ENCODE measurements at places on chromosomes 12 and 14.

DNA sequence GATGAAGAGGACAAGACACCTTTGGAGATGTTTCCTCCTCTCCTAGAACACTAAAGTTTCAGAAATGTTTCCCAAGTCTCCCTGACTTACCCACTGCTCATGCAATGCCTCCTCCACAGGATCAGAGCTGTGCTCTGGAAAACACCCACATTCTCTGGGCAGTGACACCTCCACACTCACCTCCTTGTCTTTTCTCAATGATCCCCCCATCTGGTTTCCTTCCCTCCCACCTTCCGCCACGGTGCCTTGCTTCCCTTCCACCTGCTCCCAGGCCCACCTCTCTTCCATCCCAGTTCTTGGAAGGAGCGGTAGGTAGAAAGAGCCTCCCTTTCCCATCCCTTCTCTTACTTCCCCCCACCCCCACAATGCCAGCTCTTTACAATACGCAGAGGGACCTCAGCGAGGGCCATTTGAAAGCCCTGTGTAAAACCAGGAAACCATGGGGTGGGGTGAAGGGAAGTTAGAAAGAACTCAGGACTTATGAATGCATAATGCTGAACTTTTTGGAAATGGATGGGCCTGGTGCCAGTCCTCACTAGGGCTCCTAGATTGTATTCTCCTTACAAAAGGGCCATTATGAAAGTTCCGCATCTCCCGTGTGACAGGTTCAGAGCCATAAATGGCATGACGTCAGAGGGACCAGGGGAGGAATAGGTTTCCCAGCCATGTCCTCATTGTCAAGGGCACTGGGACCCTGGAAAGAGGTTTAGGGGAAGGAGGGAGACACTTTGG, 12.8 kb downstream of the FBLN5 start:
- no peak for DNase-seq

DNA sequence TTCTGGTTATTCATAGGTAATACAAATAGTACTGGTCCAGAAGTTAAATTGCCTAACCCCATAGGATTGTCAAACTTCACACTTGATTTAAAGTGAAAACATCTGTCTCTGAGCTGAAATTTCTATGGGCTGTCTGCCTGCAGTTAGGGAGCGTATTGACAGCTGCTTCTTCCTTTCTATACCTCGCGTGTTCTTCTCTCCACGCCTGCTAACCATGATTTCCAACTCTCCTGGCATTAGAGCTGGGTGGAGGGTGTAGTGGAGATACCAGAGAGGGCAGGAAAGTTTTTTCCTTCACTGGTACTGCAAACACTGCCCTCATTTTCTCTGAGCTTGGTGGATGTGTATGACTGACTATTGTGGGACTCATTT, 429.0 kb upstream of the FBXO33 start:
- DNase-seq: no peak

DNA sequence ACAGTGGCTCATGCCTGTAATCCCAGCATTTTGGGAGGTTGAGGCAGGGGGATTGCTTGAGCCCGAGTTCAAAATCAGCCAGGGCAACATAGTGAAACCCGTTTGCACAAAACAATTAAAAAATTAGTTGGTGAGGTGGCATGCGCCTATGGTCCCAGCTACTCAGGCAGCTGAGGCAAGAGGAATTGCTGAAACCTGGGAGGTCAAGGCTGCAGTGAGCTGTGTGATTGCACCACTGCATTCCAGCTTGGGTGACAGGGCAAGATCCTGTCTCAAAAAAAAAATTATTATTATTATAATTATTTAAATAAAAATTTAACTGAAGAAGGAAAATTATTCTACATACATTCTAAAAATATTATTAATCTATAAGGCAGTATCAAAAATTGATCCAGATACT, 164.1 kb downstream of the ITPR2 start:
- no peak for DNase-seq

GRCh38 chr12:6548556-6548955, 7.3 kb downstream of the IFFO1 start:
- no peak for DNase-seq

GRCh38 chr12:45612044-45612794, 117.3 kb upstream of the ARID2 start:
- DNase-seq: no peak

DNA sequence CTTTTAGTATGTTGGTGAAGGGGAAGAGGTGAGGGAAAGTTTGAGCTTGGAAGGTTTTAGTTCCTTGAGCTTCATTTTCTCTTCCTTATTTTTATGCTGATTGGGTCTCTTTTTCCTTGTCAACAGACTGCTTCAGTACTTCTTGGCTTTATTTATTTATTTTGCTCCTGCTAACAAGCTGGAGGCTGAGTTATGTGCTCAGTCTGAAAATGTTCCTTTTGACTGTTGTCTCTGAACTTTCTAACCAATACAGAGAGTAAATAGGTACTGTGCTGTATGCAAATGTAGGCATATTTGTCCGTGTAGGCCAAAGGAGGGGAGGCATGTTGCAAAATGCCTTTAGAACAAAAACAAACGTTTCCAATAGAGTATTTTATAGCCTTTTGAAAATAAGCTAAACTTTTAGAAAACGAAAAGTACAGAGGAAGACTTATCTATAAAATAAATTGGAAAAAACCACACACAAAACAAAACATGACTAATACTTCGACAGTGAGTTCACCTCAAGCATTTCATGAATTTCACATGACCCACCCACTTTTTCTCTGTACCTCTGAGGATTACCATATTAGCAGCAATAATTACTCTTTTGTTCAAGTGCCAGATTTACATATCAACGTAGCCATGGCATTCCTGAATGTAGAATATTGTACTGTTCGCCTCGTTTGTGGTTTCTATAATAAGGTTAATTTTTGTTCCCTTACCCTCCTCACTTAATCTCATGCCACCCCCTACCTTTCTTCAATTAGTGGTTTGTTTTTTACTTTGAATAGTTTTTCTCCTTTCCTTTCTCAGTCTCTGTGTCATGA, 4.7 kb upstream of the CREBL2 start:
- DNase-seq: no peak

DNA sequence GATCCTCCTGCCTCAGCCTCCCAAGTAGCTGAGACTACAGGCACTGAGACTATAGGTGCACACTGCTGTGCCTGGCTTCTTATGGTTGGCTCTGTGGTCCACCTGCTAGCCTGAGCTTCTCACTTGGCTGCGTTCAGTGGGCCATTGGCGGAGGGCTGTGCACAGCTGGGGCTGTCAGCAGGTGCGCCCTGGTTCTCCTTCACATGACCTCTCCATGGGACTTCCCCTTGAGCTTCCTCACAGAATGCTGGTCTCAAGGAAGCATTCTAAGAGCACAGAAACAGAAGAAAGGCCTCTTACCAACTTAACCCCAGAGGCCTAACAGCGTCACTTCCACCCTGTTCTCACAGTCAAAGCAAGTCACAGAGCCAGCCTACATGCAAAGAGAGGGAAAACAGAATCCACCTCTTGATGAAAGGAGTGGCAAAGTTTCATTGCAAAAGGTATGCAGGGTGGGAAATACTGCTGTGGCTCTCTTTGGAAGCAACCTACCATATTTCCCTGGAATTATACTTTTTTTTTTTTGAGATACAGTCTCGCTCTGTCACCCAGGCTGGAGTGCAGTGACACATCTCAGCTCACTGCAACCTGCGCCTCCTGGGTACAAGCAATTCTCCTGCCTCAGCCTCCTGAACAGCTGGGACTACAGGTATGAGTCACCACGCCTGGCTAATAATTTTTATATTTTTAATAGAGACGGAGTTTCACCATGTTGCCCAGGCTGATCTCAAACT, 9.3 kb downstream of the RILPL2 start:
- no peak for DNase-seq

- DNase-seq: no peak
These were observed 29.7 kb downstream of the CCDC85C start for GRCh38 chr14:99574099-99574880.

GRCh38 chr12:106780010-106780631, 5.6 kb downstream of the RIC8B start:
- DNase-seq: no peak

DNA sequence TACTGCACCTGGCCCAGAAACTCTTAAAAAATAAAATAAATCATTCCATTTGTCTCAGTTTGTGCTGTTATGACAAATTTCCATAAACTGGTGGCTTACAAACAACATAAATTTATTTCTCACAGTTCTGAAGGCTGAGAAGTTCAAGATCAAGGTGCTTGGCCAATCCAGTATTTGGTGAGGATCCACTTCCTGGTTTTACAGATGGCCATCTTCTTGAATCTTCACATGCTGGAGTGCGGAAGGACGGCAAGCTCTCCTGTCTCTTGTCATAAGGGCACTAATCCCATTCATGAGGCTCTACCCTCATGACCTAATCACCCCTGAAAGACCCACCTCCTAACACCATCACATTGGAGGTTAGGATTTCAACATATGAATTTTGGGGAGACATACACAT, 29.9 kb upstream of the MYBPC1 start:
- no peak for DNase-seq

DNA sequence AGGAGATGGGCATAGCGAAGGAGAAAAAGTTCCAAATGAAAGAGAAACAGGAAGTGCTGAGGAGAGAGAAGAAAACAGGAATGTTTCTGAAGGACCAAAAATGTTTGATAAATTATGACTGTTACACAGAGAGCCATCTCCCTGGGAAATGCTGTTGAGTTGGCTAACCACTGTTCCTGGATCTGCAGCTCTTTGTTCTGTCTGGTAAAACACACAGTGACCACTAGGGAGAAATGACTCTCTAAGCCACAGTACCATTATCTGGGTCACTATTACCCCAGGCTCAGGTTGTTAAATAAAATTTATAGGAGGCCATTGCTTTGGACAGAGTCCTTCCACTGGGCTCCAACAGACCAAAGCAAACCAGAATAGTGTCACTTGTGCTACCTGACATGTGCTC, 219.3 kb downstream of the CRADD start:
- DNase-seq: no peak

GRCh38 chr14:74290415-74290814, 12.3 kb downstream of the ABCD4 start:
- DNase-seq: peak; percentile 5

DNA sequence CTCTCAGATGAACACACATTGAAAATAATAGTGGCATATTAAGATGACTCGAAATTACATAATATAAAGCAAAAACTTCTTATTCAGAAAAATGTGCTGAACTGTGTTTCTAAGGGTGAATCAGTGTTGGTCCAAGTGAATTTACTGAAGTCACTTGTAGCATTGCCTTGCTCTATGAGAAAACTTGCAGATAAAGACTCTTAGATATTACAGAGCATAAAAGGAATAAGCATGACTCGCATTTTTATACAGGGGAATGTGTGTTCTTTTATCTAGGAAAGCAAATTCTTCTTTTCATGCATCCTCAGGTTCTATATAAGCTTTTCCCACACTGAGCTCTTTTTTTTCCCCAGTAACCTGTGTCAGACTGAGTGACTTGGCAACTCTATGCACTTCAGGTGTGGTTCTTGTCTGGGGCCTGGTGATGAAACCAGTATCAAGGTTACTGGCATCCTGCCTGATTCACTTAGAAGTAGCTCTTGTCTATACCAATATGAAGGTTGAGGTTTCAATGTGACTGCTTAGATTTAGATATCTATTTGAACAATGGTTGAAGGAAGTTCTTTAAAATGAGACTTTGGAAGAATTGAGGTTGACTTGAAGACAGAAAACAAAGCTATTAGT, 76.1 kb downstream of the OTOGL start:
- no peak for DNase-seq

- DNase-seq: peak; percentile 42
These were observed 11.9 kb upstream of the SERPINA4 start for GRCh38 chr14:94548999-94549985.

- DNase-seq: no peak
These were observed 2.9 kb upstream of the PCNX1 start for GRCh38 chr14:70904373-70904772.

DNA sequence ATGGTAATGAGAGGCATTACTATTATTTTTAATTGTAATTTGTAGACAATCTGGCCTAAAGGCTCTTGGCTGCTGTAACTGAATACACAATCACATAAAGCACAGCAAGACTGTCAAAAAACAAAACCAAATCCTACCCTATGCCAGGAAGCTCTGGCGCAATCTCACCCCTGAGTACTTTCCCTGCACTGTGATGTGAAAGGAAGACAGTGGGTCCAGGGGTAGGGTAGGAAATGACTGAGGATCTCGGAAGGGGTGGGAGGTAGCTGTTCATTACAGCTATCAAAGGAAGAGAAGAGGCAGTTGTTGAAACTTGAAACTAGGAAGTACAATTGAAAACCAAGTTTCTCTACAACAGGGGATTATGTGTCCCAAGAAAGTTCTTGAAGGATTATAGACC, 202.8 kb downstream of the ANO2 start:
- DNase-seq: no peak

DNA sequence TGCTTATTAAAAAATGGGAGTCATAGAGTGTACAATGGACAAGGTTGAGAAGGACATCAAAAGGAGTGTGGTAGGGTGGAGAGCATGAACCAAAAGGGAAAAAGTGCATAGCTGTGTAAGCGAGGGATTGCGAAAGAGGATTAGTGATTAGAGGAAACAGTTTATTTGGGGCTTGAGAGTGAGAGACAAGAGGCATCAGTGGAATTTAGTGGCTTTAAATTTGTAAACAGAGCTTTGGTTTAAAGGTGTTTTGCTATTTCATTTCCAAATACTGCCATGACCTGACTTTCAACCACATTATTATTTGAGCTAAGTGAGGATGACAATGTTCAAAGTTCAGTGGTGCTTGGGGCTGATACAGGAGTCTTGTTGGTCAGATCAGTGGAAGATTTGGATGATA, 53.4 kb downstream of the SLC16A7 start:
- DNase-seq: no peak

- no peak for DNase-seq
These were observed 237.4 kb upstream of the PWP1 start for GRCh38 chr12:107448198-107448597.

DNA sequence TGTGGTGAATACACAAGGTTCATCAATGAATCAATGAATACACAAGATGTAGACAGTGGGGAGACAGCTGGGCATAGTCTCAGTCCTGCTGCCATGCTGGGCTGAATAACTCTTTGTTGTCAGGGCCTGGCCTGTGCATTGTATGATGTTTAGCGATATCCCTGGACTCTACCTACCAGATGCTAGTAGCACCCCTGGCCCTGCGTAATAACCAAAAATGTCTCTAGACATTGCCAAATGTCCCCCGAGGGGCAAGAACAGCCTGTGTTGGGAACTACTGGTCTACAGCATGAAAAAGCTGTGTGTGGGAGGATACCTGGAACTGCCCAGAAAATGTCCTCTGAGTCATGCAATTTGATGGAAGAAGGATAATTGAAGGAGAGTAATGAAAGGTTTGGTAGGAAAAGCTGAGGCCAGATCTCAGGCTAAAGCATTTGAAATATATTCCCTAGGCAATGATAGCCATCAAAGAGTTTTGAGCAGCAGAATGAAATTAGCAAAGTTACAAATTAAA, 128.2 kb downstream of the TMEM30B start:
- no peak for DNase-seq

DNA sequence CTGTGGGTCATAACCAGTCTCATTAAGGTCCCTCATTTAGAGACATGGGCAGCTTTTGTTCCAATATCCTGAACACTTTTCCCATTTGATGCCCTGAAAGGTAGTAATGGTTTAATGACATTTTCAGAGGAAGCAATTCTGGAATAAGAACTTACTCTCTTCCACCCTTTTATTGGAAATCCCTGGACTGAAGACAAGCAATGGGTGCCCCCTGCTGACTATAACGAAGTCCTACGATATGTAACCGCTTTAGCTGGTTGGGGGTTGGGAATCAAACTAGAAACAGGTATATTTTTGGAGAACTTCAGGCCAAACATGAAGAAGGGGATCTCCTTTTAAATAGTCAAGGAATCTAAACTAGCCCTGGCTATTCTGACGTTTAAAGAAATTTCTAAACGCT, 20.5 kb downstream of the SARNP start:
- peak; percentile 6 for DNase-seq
